ENCODE measurements at places on chromosomes 4 and X.

- no peak for DNase-seq
Observed at GRCh38 chr4:14977830-14978229, 24.5 kb upstream of the CPEB2 start.

GRCh38 chrX:71366674-71367256 lies 608 bp downstream of the TAF1 start:
- DNase-seq = peak; percentile 7

DNA sequence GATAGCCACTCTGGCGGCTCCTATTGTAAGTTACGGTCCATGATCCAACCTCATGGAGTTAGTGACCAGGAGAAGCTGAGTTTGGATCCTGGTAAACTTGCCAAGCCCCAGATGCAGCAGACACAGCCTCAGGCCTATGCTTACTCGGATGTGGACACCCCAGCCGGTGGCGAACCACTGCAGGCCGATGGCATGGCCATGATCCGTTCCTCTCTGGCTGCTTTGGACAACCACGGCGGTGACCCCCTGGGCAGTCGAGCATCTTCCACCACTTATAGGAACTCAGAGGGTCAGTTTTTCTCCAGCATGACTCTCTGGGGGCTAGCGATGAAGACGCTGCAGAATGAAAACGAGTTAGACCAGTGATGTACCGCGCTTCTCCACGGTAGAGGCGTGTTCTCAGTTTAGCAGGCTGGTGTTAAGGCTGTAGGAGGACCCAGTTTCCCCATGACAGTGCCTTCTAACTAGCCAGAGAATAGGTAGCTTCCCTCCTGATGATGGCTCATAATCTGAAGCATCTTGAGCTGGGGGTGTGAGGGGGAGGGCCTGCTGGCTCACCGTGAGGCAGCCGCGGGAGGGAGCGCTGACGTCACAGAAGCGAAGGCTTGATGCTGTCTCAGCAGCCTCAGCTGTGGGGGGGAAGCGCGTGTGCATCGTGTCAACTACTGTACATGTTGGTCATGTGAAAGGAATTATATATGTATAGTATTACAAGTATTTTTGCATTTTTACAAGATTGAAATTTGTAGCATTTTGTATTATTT lies 31.1 kb downstream of the ZBTB49 start:
- DNase-seq = no peak

- DNase-seq = peak; percentile 22
Observed at GRCh38 chrX:136880003-136880451, 498 bp downstream of the RBMX start.

GRCh38 chr4:159503236-159504008 lies 400.5 kb downstream of the RAPGEF2 start:
- no peak for DNase-seq

GRCh38 chrX:46278572-46278971 lies 266.6 kb downstream of the ZNF674 start:
- DNase-seq = no peak

DNA sequence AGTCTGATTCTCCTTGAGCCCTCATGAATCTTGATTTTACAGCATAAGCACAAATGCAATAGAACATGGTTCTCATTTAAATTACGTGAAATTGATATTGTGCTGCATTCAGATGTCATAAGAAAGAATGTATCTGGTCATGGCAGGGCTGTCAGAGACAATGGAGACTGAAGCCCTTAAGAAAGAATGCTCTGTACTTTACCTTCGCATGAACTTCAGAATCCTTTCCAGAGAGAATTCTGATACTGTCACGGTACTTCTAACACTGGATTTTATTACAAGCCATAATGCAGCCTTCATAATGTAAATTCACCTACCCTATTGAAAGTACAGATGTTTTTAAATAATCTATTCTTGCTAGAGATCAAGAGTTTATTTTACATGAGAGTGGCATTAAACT lies 677.9 kb upstream of the ADGRL3 start:
- DNase-seq = no peak

- no peak for DNase-seq
Observed at GRCh38 chr4:7906171-7906701, 33.4 kb downstream of the AFAP1 start.

DNA sequence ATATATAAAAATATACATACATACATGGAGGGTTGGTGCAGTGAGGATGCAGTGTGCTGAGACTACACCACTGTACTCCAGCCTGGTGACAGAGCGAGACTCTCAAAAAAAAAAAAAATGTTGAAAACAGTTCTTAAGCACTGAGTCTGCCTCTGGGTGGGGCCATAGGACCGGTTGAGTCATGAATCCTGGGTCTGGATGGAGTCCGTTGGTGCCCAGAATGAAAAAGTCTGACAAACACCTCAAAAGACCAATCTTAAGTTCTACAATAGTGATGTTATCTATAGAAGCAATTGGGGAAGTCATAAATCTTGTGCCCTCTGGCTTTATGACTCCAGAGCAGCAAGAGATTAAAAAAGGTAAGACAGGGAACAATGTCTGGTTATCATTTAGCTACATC lies 70.4 kb downstream of the FGFBP1 start:
- no peak for DNase-seq

GRCh38 chr4:52298444-52298843 lies 247.3 kb downstream of the SPATA18 start:
- no peak for DNase-seq

DNA sequence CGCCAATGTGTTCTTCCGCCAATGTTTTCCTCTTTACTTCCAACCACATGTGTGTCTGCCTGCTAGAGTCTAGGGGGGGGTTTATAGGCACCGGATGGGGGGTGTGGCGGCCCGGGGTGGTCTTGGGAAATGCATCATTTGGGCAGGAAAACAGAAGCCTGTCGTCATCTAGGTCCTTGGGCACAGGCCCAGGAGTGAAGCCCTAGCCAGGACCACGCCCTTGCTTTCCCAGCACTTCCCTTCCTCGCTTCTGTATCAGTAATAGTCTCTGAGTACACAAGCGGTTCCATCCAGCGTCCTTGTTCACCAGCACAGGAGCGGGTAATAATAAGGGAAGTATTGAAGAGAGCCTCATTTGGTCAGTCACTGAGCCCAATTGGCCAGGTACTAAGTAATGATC lies 74.5 kb downstream of the QDPR start:
- DNase-seq = no peak
